CD4-positive, alpha-beta T cell treated with Interleukin-17A for 4 hours (primary cell): ENCODE measurements at places on chromosomes 12 and 14.

GRCh38 chr14:44029933-44030332 is 477.1 kb downstream of the FSCB start:
- no peak for DNase-seq

- no peak for DNase-seq
These were observed 38.7 kb downstream of the SLC6A12 start for GRCh38 chr12:175250-175649.

GRCh38 chr12:126067626-126068329 is 1002.5 kb downstream of the AACS start:
- no peak for DNase-seq

GRCh38 chr14:88940671-88941070 is 116.2 kb downstream of the TTC8 start:
- no peak for DNase-seq

DNA sequence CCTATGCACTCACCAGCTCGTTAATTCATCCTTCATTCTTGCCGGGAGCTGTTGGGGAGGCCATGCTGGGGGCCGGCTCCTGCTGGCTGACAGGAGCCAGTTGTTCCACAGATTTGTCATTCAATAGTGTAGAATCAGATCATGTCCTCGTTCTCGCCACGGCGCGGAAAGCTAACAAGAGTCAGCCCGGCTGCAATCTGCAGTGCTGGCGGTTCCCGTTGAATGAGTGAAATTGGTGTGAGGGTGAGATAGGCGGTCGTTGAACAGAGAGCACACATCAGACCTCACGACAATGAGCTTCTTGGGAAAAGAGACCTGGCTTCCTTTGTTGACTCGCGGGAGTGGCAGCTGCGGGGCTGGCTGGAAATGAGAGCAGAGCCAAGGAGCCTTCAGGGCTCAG is 57.5 kb downstream of the KIF26A start:
- no peak for DNase-seq
